Right atrium auricular region (tissue), 2 donors: ENCODE measurements at places on chromosomes 2 and 18. TPM values are rescaled to one million over a fixed set of nuclear protein-coding genes. Genes with fewer than 3 reads are reported as not detected.
A peak's percentile ranks its signal among the peaks of the same experiment; 100 is the strongest.

- peak; percentile 78 for DNase-seq
Measured at GRCh38 chr18:13500227-13500865, 226.0 kb downstream of the FAM210A start.

- DNase-seq, result no peak
Measured at GRCh38 chr2:26692279-26692896, at the start of gene KCNK3. KCNK3 (plus strand) TSS chr2:26692722; CDS start chr2:26692876, 154 bp downstream.

DNA sequence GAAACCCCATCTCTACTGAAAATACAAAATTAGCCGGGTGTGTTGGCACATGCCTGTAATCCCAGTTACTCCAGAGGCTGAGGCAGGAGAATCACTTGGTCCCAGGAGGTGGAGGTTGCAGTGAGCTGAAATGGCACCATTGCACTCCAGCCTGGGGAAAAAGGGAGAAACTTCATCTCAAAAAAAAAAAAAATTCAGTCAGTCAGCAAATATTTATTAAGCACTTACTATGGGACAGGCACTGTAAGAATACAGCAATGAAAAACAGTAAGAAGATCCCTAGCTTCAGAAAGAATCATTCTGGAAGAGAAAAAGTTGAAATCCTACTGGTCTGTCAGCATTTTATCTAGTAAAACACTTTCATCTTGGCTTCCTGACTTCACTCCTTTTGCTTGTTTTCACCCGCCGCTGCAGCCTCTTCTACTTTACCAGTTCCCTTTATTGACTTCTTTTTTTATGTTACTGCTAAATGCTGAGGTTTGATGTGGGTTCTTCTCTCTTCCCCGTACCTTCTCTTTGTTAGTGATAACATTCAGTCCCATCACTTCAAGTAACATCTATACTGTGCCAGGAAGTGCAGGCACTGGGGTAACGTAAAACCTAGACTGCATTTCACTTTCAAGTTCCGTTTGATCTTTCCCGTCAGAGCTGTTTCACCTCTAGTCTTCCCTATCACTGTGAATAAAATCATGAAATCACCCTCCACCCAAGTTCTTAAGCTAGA is 10.8 kb upstream of the TAF4B start:
- DNase-seq, result no peak

DNA sequence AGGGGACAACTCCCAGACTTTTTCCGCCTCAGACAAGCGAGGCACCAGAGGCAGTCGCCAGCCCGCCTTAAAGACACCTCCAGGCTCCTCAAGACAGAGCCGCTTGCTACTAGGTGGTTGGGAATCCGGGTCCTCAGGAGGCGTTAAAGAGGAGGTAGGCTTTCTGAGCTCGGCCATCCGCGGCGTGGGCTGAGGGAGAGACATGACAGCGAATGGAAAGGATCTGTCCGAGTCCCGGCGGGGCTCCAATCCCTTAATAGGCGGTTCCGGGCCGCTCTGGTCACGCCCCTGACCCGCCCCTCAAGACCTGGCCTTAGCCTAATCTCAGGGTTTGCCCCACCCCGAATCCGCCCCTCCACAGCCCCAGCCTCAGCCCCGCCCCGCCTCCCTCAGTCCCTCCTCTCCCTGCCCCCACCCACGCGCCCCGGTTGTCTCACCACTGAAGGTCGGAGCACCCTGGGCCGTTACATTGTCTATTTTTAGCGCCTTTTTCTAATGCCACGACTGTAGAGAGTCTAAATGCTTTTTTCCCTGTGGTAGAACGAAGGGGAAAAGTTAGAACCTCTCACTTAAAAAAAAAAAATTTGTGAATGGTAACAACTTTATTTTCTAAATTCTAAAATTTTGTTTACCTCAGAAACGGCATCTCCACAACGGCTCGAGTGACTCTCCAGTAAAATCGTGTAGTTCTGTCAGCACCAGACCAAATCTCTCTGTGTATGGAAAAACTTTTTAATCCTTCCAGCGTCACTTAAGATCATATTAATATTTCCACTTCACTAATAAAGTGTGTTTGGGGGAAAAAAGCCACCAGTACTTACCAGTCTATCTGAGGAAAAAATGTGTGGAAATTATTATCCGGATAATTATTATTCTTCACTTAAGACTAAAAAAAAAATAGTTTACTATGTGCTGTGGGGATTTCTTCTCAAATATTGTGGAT is at the start of gene RAD51AP2:
Gene RAD51AP2 (minus strand): TSS at position 229 of the 943 bp plus-strand sequence. CDS start 25 bp downstream, at position 204.
- peak; percentile 91 for DNase-seq

DNA sequence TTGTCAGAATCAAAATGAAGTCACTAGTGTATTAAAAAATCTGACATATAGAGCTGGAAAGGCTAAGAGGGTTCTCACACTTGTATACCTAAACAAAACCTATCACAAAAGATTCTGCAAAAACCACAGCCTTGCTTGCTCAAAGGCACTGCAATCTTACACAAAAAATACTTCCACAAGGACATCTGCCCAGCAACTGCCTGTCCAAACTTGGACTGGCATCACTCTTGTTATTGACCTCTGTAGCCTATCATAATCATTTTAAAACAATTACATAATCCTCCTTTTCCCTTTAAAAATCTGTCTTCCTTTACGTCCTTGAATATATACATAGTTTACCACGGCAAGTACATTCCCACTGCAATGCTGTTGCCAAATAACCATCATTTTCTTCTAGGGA is 19.9 kb downstream of the CHMP3 start:
- no peak for DNase-seq

DNA sequence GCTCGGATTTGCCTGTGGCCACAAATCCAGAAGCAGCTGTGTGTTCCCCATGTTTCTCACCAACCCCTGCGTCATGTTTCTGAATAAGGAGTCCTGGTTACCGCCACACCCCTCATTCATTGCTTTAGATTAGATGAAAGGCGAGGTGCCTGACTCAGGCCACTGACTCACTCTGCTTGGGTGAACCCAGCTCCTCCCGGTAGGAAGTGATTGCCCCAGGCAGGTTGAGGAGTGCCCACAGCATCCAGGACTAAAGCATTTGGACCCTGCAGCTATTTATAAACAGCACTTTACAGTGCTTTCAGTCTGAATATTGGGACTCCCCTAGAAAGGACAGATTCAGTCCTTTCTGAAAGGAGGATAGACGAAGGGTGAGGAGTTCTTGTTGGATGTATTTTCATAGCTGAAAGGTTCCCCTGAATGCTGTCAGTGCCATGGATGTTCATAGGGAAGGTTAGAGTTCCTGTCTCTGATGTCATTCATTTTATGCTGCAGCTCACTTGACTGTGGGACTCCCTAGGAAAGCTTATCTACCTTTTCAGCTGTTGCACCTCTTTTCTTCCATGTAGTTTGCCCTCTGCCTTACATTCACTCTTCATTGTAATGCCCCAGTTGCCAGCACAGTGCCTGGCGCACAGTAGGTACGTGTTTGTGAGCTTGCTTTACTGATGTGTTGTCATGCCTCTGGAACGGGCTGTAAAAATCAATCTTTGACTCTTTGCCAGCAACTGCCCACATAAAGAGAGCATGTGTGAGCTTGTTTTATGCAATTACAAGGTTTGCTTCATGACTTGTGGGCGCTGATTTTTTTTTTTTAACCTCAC is 14.9 kb downstream of the ITGA6 start:
- DNase-seq, result no peak

DNA sequence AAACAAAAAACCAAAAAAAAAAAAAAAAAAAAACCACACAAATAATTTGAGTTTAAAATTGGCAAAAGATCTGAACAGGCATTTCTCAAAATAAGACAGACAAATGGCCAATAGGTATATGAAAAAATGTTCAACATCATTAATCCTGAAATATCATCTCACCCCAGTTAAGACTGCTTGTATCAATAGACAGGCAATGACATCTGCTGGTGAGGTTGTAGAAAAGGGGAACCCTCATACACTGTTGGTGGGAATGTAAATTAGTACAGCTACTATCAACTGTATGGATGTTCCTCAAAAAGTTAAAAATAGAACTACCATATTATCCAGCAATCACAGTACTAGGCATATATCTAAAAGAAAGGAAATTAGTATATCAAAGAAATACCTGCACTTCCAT is 523.1 kb downstream of the XIRP2 start:
- no peak for DNase-seq

The TNS1 gene
- total RNA-seq, result 393 TPM

The KRTCAP3 gene
- total RNA-seq, result 1.2 TPM

The MYL12A gene
- total RNA-seq, result 1,108 TPM

The MLPH gene
- total RNA-seq, result 27.1 TPM
